ENCODE measurements at places on chromosomes 11 and 22.

- no peak for DNase-seq
These were observed 16.1 kb upstream of the OR52K1 start for GRCh38 chr11:4466131-4466870.

GRCh38 chr11:22543261-22543660 is 82.4 kb downstream of the FANCF start:
- no peak for DNase-seq

GRCh38 chr11:35336726-35337125 is 82.6 kb downstream of the SLC1A2 start:
- DNase-seq, result no peak

DNA sequence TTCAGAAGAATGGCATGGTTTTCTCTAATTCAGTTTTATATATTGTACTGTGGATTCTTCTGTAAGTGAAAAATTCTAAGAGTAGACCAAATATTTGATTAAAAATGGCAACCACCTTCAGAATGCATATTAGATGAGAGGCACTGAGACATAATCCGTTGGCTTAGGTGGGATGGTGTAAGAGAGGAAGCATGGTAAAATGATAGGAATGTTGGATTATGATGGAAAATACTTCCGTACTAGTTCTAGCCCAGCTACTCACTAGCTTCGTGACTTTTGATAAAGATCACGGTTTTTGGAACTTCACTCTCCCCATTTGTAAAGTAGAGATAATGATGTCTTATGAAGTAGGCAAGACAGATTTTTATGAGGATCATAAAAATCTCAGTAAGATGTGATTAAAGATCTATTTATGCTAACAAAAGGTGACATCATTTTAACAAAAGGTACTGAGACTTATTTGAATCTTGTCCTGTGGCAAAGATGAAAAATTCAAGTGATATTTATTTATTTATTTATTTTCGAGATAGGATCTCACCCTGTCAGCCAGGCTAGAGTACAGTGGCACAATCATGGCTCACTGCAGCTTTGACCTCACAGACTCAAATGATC is 37.5 kb downstream of the UVRAG start:
- DNase-seq, result peak; percentile 18

DNA sequence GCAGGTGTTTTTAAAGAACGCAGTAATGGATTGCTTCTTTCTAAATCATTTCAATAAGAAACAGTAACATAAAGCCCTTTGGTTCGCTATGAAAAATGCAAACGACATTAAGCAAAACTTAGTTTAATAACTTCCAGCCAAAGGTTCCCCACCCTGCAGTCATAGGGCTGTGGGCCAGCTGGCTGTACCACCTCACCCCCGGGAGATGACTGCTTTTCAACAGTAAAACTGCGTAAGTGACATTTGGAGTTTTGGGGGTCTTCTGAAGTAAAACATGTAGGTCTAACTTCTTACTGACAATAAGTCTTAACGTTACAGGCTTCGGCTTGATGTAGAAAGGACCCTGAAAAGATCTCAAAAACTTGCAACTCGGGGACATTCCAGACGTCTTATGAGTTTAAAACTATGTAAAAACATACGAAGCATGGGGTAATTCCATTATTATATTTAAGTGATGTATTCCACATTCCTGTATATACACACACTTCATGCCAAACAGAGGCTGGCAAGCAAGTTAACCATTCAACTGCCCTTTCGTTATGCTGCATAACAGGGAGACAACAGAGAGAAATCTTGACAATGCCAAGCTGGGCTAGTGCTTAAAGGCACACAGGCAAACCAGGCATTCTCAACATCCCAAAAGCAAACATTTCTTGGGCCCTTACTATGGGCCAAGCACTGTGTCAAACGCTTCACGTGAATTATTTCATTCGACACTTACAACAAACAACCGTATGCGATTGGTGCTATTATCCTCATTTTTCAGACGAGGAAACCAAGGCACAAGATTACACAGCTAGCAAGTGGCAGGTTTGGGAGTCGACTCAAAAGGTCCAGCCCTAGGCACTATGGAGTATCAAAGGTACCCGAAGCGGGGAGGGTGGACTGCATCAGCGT is 1.2 kb downstream of the MRTFA start:
- no peak for DNase-seq

DNA sequence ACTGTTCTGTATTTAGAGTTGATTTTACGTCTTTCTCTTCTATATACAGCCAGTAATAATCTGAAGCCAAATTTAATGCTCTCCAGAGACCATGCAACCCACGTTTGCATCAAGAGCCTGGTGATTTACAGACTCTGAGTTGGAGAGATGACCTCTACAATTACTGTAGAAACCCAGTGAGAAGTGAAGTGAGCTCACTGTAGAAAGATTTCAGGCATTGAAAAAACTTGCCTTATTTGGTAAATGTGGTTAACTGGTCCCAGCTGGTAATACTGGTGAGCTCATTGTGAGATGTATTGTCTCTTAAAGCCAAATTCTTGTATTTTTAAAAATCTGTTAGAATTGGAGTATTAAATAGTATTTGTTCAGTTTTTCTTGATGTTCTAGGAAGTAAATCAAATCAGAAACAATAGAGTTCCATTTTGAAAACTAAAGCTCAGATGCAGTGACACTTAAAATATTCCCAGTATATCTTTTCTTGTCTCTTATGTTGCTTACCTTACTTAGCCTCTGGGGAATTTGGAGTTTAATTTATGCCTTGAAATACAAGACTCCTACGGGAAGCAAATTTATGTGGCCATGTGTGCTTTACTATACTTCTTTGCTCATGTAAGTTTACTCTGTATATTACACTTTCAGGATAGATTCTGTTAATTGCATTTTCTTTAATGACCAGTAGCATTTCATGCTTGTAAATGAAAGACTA is 189.9 kb downstream of the ARHGAP42 start:
- DNase-seq, result peak; percentile 92

- DNase-seq, result no peak
These were observed 18.2 kb downstream of the CELF1 start for GRCh38 chr11:47534704-47535251.

DNA sequence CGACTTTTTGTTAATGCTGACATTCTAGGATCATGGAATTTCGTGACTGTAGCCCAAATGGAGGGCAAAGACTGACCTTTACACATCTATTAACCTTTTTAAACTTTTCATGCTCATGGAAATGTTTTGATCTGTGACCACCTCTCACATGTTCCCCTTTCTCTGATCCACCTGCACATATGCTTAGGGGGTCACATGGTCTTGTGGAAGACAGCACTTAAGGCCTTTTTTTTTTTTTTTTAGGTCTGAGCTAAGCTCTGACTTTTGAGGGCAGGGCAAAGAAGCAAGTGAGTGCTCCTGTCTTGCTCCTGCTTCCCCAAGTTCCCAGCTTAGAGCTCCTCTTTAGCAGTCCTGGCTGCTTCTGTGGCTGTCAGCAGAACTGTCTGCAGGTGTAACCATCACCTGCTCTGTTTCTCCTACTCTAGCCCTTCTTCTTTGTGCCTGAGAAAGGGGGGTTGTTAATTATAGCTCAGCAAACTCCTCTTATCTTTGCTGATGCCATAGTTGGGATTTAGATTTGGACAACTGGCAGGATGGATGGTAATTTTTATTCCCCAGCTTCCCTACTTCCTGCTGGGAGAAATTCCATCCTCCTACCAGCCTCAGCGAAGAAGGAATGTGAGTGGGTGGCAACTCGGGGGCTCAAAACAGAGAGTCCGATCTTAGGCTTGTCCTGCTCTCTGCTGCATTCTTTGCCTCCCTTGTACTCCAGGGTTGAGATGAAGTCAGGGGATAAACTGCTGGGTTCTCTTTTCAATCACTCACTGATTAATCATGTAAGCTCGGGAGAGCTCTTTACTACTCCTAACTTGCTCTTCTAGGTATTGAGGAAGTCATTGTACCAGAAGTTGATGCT is 64.4 kb downstream of the GRAMD1B start:
- peak; percentile 39 for DNase-seq

GRCh38 chr11:58097437-58097836 is 27.9 kb downstream of the OR9I1 start:
- no peak for DNase-seq

- no peak for DNase-seq
These were observed 7.9 kb downstream of the RNF169 start for GRCh38 chr11:74756571-74756970.

DNA sequence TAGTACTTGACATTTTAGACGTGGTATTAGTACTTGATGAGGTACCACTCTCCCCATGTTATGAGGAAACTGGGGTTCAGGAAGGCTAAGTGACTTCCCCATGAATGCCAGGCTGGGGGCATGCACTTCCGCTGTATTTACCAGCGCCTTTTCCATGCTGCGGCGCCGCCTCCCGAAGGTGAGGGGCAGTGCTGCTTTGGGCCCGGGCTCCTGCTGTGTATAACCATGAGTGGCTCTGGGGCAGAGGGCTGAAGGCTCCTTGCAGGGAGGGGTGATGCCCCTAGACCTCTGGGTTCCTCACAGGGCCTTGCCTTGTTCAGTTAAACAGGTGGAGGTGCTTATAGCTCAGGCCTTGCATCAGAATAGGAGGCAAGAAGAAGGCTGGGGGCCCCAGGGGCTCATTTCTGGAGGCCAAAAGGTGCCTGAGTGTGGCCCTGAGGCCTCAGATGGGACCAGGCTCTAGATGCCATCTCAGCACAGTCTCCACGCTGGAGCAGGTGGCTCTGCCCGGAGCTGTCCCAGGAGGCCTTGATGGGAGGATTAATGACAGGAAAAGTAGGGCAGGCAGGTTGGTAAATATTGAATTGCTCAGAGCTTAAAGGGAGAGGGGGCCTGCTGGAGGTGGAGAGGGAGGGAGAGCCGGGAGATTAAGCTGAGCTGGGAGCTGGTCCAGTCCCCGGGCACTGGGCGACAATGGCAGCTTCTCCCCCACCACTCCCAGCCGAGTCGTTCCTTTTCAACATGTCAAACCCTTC is 129.6 kb downstream of the CEP164 start:
- DNase-seq, result no peak

Data from ELR (cell line).